ENCODE measurements at places on chromosomes 5 and 9. TPM values are rescaled to one million over a fixed set of nuclear protein-coding genes. Genes with fewer than 3 reads are reported as not detected.

The SLC1A3 gene
- not detected for total RNA-seq

The RFX3 gene
- total RNA-seq: 1.9 TPM

The RAD1 gene
- total RNA-seq: 31.1 TPM

The PCDHB12 gene
- not detected for total RNA-seq

The CCNJL gene
- total RNA-seq: 12.9 TPM

The ZNF474 gene
- 0.22 TPM for total RNA-seq

The LEAP2 gene
- total RNA-seq: 0.98 TPM

The ADRB2 gene
- 0.58 TPM for total RNA-seq

The IL13 gene
- not detected for total RNA-seq

The SPINK5 gene
- not detected for total RNA-seq

The F12 gene
- 21.8 TPM for total RNA-seq

The TAF11L5 gene
- not detected for total RNA-seq

The CDX1 gene
- not detected for total RNA-seq

The SNCAIP gene
- total RNA-seq: 0.05 TPM

The TXNDC15 gene
- total RNA-seq: 51.3 TPM

The TMEM174 gene
- not detected for total RNA-seq

The WNT8A gene
- not detected for total RNA-seq

The TICAM2 gene
- total RNA-seq: 1.0 TPM

The FBP2 gene
- total RNA-seq: not detected

The CCNO gene
- total RNA-seq: 8.9 TPM

The SPATA31C1 gene
- not detected for total RNA-seq

The SLC36A2 gene
- not detected for total RNA-seq

The LRRC19 gene
- total RNA-seq: not detected

The SAXO1 gene
- not detected for total RNA-seq

The IFNB1 gene
- total RNA-seq: not detected

The PCDHGA12 gene
- total RNA-seq: not detected

The SYK gene
- not detected for total RNA-seq

The PCDHGA8 gene
- 0.02 TPM for total RNA-seq

The ZFP37 gene
- 1.6 TPM for total RNA-seq

The SPINK6 gene
- 0.26 TPM for total RNA-seq

The CBY3 gene
- not detected for total RNA-seq

The HBEGF gene
- total RNA-seq: 7.8 TPM

The FRMPD1 gene
- 0.05 TPM for total RNA-seq

The SREK1 gene
- 31.6 TPM for total RNA-seq

The PDLIM4 gene
- total RNA-seq: 0.26 TPM

The SPAG8 gene
- total RNA-seq: 0.27 TPM

The NIPAL4 gene
- total RNA-seq: 9.9 TPM

The CAVIN4 gene
- total RNA-seq: 0.39 TPM

The PAPPA gene
- total RNA-seq: 34.1 TPM

The FBP1 gene
- total RNA-seq: not detected

The HDHD3 gene
- 21.0 TPM for total RNA-seq

The SIL1 gene
- total RNA-seq: 26.8 TPM

The ACO1 gene
- total RNA-seq: 30.5 TPM

The PCDHGB1 gene
- 2.1 TPM for total RNA-seq

The PDCD1LG2 gene
- total RNA-seq: 0.39 TPM

The POU5F2 gene
- not detected for total RNA-seq

The GKAP1 gene
- 5.8 TPM for total RNA-seq

The RNF183 gene
- total RNA-seq: not detected

The ETF1 gene
- total RNA-seq: 156 TPM

The TMEM215 gene
- not detected for total RNA-seq

The SPAAR gene
- total RNA-seq: not detected

The LCN9 gene
- not detected for total RNA-seq

The C9orf43 gene
- total RNA-seq: 0.60 TPM

The IFNA7 gene
- total RNA-seq: not detected

The ADGRD2 gene
- not detected for total RNA-seq

The STPG3 gene
- total RNA-seq: not detected

The C9 gene
- total RNA-seq: not detected

The CTSV gene
- 15.2 TPM for total RNA-seq
